ENCODE measurements at places on chromosomes 13 and 19.

DNA sequence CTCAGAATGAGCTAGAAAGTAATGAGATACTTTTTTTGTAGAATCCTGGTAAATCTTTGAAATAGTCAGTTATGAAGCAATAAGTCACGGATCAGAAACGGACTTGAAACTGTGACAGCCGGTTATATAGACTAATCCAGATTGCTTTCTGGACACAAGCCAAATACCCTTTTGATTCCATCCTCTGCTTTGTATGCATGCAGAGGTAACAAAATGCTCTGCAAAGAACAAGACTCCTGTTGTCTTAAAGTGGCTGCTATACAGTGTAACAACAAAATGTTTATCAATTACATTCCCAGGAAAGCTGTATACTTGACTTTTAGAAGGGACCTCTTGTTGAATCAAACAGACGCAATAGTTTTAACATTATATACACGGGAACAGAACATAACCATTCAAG lies 66.5 kb upstream of the STARD13 start:
- DNase-seq: no peak

DNA sequence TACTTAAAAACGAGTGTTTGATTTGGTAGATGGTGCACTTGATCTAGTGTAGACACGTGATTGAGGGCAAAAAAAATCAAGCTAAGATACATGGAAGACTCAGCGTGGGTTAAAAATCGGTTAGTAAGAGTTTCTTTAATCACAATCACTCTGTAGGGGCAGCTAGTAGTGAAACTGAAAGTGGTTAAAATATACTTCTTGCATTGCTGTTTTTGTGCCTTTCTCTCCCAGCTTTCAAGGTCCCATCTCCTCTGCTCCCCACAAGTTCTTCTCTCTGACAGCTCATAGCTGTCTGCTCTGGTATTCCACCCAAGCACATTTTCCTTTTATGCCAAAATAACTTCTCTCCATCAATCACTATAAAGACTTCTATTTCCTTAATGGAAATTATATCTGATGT lies 1089.7 kb downstream of the EFNB2 start:
- DNase-seq: no peak

GRCh38 chr13:110716247-110716515 lies 2.7 kb downstream of the ING1 start:
- peak; percentile 55 for DNase-seq

- DNase-seq: no peak
Observed at GRCh38 chr13:20159646-20160305, 1.1 kb downstream of the GJA3 start.

DNA sequence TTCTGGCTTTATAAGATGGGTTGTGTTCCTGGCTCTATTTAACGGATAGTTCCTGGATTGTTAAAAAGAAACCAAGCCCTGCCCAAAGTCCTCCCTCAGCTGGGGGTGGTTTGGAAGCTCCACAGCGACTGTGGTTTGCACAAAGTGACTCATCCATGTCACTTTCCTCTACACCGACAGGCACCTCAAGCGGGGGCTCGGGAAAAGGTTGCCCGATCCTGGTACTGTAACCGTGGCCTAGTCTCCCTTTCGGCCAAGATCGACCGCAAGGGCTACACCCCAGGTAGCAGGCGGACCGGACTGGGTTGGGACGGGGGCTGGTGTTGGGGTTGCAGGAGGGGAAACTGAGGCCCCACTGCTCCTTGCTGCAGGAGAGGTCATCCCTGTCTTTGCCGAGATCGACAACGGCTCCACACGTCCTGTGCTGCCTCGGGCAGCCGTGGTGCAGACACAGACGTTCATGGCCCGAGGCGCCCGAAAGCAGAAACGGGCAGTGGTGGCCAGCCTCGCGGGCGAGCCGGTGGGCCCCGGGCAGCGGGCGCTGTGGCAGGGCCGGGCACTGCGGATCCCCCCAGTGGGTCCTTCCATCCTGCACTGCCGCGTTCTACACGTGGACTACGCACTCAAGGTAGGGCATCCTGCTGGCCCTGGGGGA lies 1.6 kb downstream of the ARRDC2 start:
- DNase-seq: peak; percentile 70

DNA sequence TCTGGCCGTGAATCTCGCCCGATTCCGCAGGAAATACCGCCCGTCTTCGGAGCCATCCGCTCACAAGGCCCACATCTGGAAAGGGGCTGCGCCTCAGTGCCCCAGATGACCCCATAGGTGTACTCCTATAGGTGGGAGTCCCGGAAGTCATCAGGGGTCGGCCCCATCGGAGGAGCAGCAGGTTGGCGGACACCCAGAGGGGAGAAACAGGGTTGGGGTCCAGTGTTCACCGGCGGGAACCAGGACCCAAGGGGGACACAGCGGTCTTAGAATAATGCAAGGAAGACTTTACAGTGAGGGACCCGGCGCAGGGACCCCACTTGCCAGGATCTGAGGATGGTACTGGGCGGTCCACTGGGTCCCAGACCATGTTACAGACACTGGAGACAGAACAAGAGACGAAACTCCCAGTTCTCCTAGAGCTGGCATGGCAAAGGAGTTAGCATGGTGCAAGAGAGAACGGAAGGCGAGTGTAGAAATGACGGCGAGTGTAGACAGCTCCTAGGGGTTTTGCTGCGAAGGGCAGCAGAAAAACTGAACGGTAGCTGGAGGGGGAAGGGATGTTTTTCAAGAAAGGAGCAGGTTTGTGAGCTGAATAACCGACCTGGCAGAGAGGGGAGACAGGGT lies 4.2 kb upstream of the RGL3 start:
- DNase-seq: no peak

DNA sequence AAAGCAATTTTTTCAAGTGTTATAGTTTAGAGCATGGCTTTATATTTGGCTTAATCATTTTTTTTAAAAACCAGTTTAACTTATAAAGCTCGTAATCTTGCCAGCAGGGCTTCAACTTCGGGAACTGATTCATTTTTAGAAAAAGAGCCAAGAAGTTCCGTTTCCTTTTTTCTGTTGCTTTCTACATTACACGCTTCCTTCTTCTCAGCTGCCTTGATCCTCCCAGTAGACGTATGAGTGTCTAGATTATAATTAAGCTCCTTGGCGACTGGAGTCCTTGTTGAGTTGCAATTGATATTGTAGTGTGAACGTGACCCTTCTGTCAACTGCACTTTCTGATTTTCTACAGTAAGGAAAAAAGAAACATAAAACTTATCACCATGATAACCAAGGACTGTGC lies 497.2 kb downstream of the DIAPH3 start:
- peak; percentile 70 for DNase-seq

- no peak for DNase-seq
Observed at GRCh38 chr19:39200803-39201115, 3.3 kb downstream of the SYCN start.

- DNase-seq: no peak
Observed at GRCh38 chr13:112194167-112194530, 127.2 kb downstream of the SOX1 start.

DNA sequence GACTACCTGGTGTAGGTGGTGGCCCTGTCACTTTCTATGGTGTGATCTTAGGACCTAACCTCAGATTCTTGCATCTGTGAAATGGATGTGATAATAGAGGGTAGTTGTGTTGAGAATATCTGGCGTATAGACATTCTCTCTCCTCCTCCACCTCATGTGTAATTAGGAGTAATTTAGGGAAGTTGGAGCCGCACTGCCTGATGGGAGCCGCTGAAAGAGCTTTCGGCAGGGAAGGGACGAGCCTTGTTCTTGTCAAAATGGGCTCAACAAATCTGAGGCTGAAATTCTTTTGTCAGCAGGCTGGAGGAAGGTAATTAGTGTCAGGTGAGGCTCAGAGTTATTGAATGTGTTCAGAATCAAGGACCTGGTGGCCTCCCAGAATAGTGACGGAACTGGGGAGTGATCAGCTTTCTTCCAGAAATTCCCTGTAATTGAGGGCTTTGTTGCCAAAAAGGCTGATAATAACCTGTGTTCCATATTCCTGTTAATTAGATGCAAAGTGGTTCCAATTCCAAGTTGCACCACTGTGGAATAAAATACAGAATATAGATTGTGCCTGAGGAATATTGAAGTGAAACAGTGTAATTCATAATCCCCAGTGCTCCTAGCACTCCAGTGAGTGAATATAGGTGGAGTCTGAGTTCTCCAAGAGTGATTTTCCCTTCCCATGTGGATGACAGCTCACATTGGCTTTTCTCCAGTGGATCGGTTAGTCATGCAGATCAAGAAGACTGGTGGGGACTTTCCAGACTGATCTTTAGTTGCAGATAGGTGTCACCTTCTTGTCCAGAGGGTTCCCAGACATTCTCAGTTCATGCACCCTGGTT lies 47.5 kb downstream of the SPATA13 start:
- DNase-seq: no peak

DNA sequence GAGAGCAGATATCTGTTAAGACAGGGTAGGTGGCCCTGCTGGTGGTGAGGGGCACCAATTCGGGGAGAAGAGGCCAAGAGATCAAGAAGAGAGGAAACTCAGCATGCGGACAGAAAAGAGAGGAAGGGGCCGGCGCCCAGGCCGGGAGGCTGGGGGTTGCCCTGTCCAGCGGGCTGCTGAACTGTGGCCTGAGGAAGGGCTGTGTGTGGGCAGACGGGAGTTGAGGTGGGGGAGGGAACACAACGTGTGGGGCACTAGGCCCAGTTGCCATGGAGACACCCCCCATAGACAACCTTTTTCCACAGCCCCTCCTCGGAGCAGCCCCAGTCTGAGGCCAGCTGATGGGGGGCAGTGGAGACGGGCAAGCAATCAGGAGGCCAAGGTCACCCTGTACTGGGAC lies 2.5 kb upstream of the CACNG8 start:
- no peak for DNase-seq

DNA sequence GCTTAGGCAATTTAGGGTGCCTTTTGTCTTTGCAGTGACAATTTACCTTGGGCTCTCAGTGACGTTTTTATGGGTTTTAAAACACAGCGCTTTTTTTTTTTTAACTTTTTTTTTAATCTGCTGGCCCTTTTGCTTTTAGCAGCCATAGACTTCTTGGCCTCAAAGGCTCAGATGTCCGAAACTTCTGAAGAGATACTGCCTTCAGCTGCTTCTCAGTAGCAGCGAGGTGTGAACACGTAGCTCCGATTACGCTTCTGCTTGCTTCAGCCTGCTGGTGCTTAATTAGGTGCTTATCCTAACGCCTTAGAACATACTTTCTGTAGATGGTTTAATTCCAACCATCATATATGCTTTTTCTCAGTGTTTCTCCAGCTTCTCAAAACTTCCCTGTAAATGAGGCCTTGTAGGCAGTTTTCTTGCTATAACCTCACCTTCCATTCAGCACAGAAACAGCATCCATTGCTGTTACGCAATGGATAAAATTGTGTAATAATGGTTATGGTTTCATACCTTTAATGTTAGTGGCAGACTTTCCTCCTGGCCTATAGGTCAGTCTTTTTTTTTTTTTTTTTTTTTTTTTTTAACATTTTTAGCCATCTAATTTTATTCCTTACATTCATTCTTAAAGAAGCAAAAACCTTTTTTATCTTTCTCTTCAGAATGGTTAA lies 723.9 kb downstream of the GPC5 start:
- DNase-seq: no peak

GRCh38 chr19:4768934-4769777 lies 22.4 kb upstream of the FEM1A start:
- DNase-seq: peak; percentile 56

- DNase-seq: peak; percentile 41
Observed at GRCh38 chr13:36858290-36858689, 39.3 kb downstream of the RFXAP start.

DNA sequence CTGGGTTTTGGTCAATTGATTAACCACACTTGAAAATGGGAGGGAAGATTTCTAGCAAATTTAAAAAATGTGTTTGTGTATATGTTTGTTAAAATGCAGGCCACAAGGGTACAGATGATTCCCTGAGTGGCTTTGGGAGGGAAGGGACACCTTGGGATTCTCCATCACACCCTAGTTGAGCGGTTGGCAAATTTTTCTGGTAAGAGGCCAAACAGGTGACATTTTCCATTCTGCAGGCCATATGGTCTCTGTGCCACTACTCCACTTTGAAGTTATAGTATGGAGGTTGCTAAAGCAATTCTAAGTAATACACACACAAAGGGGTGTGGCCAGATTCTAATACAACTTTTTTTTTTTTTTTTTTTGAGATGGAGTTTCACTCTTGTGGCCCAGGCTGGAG lies 12.9 kb upstream of the MED26 start:
- no peak for DNase-seq

- DNase-seq: no peak
Observed at GRCh38 chr13:113187883-113188665, 20.4 kb downstream of the PCID2 start.

GRCh38 chr13:113584870-113585671 lies 518 bp downstream of the TFDP1 start:
- DNase-seq: no peak

GRCh38 chr19:49639401-49640112 lies 386 bp downstream of the RRAS start:
- no peak for DNase-seq

DNA sequence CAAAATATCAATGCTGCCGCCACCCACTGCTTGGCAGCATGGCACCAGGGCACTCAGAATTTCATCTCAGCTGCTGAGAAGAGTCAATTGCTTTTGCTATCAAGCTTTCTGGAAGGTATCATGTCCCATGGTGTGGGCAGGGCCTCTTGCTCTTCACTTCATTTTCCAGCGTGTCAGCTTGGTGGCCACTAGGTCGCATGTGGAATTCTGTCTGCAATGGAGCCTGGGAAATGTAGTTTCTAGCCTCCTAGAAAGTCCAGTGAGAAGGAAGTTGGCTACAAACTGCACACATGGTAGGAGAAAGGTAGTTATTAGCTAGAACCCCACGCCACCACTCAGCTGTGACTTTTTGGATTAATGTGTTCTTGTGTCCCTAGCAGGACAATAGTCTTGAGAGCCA lies 105.3 kb downstream of the MYO16 start:
- no peak for DNase-seq

GRCh38 chr13:99523838-99524237 lies 22.6 kb downstream of the TM9SF2 start:
- DNase-seq: no peak

DNA sequence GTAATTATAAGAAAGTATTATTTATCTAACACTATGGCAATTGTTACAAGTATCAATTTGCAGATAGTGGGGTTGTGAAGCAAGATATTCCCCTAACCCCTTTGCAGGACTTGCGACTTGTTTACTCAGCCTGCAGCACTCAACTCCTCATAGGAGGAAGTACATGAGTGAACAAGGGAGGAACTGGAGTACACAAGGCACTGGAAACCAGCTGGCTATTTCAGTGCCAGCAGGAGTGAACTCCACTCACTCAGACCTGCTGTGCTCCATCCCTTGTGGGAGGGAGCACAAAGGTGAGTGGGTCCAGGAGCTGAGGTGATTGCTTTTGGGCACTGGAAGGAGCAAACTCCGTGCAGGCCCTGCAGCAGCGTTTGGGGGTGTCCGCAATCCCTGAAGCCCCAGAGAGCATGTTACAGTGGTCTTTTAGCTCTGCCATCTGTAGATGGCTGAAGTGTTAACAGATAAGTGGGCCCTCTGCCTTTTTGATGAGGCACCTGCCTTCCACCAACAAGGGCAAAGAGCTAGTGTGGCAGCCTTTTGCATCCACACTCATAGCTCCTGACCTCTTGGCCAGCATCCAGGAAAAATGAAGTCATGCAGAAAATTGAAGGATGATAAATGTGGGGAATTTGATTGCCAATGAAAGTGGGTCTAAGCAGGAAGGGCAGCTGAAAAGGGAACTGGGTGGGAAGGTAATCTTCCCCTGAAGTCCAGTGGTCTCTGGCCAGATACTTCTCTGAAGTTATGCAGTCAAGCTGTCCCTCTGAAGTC lies 802.2 kb upstream of the MIR17HG start:
- DNase-seq: no peak
